Mesothelial cell of epicardium (in vitro differentiated cells): ENCODE measurements at places on chromosomes 11 and 22.

DNA sequence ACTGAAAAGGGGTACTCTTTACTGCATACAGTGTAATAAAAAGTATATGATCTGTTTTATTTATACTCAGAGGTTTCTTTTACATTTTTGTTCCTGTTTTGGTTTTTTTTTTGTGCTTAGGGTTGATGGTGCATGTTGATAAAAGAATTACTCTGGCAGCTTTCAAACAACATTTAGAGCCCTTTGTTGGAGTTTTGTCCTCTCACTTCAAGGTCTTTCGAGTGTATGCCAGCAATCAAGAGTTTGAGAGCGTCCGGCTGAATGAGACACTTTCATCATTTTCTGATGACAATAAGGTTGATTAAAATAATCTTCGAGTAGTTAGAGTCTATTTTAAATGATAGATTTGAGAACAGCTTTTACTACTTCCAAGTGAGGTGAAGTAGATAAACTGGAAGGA, 60.6 kb downstream of the DKK3 start:
- DNase-seq, result no peak

DNA sequence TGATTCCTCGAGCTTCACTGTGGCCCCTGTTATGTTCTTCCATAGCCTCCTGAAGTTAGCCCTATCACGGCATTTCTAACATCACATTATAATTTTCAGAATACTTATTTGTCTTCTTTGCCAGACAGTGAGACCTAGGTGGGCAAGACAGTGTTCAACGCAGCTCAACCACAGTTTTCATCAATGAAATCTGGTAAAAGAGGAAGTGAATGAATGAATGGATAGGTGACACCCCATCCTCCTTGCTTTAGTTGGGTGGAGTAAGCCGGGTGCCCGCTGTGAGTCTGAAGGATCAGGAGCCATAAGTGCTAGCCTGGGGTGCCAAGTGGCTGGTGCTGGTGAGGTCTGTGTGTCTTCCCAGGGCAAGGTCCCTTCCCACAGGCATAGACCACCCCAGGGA, 60.2 kb upstream of the MTNR1B start:
- DNase-seq, result no peak

- no peak for DNase-seq
Measured at GRCh38 chr22:45231293-45231692, 9.4 kb downstream of the KIAA0930 start.

- no peak for DNase-seq
Measured at GRCh38 chr11:88464528-88464927, 127.0 kb upstream of the CTSC start.

DNA sequence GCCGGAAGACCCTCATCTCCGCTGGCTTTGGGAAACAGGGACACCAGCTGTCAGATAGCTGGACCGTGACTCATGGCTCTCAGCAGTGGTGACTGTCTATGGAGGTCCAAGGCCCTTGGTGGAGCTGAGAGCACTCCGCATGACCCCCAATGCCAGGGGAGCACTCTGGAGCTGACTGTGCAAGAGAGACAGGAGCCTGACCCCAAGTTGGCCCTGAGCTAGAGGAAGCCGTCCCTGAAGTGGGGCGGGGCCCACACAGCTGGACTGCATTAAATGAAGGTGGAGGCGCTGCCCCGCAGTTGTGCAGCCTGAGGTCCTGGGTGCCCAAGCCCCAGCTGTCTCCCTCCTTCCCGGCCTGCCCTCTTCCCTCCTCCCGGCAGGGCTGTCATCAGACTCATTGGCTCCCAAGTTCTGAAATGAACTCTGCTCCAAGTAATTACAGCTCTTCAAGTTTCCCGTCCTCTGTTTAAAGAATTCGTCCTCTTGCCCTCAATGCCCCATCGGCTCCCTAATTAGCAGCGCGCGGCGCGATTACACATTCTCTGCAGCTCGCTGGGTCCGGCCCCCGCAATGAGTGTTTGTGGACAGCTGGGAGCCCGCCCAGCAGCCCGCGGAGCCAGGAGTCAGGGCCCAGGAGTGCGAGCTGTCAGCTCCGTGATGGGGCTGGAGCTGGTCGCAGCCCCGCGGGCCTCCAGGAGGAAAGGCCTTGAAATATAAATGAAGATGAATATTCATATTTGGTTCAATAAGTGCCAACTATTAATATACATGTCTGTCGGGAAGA, 93.2 kb upstream of the LMO1 start:
- no peak for DNase-seq

DNA sequence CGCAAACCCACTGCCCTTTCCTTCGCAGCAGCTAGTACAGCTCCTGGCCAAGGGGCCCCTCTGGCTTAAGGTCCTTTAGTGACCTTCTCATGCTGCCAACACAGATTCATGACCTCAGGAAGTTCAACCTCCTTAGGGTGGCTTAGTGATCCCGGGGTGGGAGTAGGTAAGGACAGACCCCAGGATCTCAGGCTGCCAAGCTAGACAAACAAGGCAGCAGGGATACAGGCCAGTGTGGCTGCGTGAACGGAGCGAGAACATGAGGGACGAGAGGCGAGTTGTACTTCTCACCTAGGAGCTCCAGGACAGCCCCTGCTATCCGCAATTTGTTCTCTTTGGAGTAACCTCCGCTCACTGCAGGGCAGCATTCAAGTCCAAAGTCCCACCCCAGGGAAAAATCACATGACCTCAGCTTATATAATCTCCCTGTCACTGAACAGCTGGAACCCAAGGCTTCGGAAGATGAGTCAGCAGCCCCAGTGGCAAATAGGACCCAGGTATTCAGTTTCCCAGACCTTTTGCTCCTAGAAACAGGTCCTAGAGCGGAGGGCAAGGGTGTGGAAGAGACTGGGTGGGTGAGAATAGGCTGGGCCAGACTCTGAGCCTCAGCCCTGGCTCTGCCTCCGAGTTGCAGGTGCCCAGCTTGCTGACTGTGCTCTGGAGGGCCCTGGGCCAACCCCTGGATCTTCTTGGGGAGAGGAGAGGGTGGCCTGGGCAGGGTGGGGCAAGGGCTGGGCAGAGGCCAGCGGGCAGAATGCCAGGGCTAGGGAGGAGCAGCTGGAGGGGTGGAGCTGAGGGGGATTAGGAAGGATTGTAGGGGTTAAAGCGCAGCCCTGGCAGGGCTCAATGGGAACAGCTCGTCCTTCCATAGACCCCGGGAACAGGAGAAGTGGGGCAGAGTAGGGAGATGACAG, 13.1 kb downstream of the USP2 start:
- DNase-seq, result no peak

- DNase-seq, result no peak
Measured at GRCh38 chr11:31555938-31556337, 46.4 kb downstream of the ELP4 start.

DNA sequence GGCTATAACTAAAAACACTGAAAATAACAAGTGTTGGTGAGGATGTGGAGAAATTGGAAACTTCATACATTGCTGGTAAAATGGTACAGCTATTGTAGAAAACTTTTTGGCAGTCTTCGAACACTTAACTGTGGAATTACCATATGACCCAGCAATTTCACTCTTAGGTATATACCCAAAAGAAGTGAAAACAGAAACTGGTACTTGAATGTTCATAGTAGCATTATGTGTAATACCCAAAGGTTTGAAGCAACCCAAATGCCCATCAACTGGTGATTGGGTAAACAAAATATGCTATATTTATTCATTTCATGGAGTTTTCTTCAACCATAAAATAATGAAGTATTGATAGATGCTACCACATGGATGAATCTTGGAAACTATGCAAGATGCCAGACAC, 40.8 kb upstream of the FTH1 start:
- no peak for DNase-seq

GRCh38 chr11:78039391-78039918, 16.4 kb upstream of the KCTD14 start:
- DNase-seq, result no peak

GRCh38 chr22:32005453-32005852, 37.6 kb upstream of the SLC5A1 start:
- no peak for DNase-seq

DNA sequence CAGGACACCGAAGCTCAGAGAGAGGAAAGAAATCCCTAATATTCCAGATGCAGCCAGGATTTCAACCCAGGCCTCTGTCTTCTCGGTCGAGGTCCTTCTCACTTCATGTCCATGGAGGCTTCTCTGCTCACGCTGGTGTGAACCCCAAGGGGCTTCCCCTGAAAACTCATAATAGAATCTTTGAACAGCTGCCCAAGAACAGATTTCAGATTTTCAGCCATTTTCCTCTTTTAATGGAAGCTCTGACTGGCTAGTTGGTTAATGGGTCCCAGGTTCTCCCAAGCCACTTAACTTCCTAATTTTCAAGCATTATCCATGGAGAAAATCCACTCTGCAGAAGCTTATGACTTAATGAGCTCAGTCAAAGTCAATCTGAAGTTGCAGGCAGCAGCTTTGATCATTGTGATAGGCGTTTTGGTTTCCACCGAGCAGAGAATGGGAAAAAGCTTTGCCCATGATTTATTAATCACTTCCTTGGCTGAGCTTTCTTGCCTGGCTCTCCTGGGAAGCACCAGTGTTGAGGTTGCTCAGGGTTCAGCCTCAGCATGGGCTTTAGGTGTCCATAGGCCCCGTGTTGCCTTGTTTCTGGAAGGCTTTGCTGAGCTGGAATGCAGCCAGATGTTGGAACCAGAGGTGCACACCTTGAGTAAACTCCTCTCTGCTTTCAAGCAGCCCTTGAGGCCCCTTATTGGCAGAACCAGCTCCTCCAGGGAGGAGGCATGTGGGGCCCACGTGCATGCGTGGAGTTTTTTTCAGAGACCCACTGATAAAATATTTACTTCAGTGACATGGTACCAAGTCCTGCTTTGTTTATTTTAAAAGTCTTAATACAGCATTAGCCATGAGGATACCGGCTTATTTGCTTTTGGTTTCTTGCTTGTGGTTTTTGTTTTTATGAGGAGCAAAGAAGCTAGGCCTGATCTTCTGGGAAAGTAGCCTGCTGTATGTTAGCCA, 25.5 kb downstream of the LDLRAD3 start:
- no peak for DNase-seq

GRCh38 chr11:98090861-98091505, 929.8 kb upstream of the CNTN5 start:
- no peak for DNase-seq

- DNase-seq, result no peak
Measured at GRCh38 chr11:130728185-130729180, 187.8 kb downstream of the SNX19 start.

- DNase-seq, result no peak
Measured at GRCh38 chr11:131817687-131818188, 447.3 kb downstream of the NTM start.

GRCh38 chr11:10478574-10479550, 23.8 kb downstream of the AMPD3 start:
- no peak for DNase-seq

DNA sequence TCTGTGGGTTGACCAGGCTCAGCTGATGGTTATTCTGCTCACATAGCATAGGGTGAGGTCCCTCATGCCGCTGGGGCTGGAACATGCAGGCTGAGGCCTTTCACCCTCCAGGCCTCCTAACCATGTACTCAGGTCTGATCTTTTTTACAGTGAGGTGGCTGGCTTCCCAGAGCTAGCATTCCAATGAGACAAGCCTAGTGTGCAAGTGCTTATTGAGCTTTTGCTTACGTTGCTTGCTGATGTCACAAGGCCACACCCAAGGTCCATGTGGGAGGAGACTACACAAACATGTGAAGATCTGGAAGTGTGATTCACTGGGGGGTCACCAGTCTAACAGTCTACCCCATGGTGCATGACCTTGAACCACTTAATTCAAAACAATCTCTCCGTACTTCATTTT, 33.9 kb downstream of the ISX start:
- DNase-seq, result no peak

DNA sequence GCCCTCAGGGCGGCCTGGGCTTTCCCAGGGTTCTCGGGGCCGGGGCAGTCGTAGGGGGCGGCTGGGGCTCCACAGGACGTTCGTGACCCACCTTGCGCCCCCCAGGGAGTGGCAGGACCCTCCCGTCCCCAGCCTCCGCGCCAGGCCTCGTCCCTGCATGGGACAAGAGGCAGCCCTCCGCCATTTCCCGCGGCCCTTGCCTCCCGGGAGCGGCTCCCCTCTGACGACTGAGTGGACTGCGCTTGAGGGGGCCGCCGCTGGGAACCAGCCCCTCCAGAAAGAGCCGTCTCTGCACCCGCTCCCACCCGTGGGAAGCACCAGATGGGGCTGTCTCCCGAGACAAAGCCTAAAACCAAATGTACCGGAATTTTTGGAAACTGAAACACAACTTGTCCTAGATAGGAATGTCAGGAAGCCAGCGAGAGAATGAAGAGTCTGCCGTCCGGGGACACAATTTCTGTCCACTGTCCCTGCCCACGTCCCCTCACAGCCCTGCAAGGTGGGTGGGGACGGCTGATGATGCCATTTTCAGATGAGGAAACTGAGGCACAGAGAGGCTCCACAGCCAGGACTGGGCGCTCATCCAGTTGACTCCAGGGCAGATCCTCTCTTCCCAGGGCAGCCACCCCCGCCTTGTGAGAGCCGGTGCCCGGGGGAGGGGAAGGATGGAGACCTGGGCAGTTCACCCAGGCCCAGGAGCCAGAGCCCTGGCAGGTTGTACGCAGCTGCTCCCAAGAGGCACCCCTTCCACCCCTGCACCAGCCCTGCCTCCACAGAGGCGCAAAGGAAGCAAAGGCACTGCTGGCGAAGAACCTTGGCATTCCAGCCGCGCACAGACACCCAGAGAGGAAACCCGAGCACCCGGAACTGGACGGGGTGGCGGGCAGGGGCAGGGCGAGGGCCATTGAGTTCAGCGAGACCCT, 18.1 kb upstream of the PICK1 start:
- DNase-seq, result no peak

DNA sequence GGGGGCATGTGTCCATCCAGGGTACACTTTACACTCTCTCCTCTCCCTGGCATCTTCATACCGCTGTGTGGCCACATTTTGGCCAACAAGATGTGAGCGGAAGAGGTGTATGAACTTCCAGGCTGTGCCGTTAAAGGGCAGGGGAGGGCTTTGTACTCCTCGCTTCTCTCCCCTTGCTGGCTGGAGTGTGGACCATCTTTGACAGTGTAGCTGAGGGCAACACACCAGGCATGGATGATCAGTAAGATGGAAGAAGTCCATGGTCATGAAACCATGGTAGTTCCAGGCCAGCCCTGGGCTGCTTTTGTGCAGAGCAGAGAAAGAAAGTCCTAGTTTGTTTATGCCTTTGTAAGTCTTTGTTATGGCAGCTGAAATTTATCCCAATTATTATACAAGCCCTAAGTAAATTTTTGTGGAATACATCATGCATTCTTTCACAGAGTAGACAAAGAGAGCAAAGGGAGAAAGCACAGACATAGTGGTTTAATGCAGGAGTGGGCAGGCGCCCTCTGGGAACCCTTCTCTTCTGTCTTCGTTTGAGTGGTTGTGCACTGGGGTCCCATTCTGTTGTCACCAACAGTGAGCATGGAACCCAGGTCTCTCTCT, 70.4 kb downstream of the FBXO7 start:
- no peak for DNase-seq

DNA sequence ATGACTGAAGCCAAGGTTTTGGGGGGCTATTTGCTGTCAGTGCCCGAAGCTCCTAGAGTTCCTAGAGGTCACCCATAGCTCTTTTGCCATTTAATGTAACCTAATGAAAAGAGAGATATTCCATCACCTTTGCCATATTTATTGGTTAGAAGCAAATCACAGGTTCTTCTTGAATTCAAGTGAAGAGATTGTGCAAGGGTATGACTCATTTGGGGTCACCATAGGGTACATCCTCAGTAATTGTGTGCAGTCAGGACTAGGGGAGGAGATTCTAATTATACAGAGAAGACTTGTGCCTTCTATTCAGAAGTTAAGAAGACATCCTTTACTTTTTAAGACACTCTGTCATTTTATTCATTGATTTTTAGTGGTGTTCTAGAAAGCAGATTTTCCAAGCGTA, 6.9 kb upstream of the PRAME start:
- DNase-seq, result no peak

- no peak for DNase-seq
Measured at GRCh38 chr11:107473792-107474191, 16.2 kb upstream of the CWF19L2 start.
